ENCODE measurements at places on chromosomes 6 and 20.

- DNase-seq: no peak
These were observed 6.2 kb upstream of the SLC4A11 start for GRCh38 chr20:3245156-3245555.

GRCh38 chr6:138772596-138773176 is 883 bp upstream of the CCDC28A start:
- no peak for DNase-seq

GRCh38 chr6:44327096-44327495 is 13.9 kb upstream of the AARS2 start:
- DNase-seq: no peak

GRCh38 chr6:160730911-160731310 is 28.9 kb downstream of the PLG start:
- DNase-seq: no peak

- no peak for DNase-seq
These were observed 146.0 kb upstream of the PTPRK start for GRCh38 chr6:128666405-128666804.

DNA sequence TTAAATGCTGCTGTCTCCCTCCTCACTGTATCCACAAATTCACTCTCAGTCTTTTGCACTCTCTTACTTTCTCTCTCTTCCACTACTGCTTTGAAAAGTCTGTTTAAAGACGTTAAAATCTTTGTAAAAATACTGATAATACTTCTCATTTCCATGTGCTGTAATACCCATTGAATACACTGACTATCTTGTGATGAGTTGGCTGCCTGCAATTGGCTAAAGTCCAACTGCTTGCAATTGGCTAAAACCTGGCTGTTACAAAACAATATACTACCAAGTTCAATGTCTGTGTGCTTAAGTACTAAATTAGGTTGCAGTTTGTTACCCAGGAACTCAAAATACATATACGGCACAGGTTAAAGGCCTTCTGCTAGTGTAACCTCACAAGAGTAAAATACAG is 264.8 kb downstream of the THBS2 start:
- no peak for DNase-seq

- no peak for DNase-seq
These were observed 167.5 kb upstream of the PMEPA1 start for GRCh38 chr20:57877131-57877824.

GRCh38 chr6:127879685-127880084 is 21.2 kb downstream of the THEMIS start:
- no peak for DNase-seq

- DNase-seq: no peak
These were observed 170.3 kb upstream of the KCNG1 start for GRCh38 chr20:51193066-51193772.

DNA sequence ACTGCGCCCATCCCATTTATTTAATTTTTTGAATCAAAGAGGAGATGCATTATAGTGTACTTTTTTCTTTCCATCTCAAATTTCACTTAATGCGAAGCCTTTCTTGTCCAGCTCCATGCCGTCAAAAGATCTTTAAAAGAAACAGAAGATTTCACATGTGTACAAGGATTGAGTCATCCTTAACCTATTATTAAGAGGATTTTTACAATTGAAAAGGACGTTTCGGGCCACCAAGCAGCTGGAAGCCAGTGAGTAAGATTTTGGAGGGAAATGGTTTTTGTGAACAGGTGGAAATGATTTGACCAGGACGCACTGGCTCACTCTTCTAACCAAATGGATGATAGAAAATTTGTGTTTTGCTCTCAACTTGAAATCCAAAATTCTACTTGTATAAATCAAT is 15.1 kb upstream of the CCDC170 start:
- DNase-seq: no peak

DNA sequence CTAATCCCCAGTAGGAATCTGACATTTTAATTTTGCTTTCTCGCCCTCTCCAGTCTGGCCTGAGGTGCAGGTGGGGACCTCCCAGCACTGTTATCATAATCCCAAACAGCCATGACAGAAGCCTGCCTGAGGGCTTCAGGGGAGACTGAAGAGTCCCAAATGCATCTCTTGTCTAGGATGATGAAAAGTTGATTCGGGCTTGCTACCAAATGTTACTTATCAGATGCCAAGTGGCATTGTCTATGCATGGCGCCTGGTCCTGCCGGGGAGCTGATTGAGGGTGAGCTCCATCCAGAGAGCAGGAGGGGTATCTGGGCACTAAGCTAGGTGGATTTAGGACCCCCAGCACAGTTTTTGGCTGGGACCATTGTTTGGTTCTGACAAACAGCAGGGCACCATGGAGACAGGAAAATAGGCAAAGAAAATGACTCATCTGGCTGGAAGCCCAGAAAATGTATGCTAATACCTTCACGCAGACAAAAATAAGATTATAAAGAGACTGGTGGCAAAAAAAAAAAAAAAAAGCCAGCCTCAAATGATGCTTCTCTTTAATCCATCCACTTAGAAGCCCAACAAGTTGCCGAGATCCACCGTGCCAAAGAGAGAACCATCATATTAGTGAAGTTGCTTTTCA is 513.7 kb upstream of the SULF2 start:
- DNase-seq: no peak

- no peak for DNase-seq
These were observed 228.6 kb downstream of the ADGB start for GRCh38 chr6:146827216-146827928.

- DNase-seq: no peak
These were observed 2.7 kb downstream of the CTSA start for GRCh38 chr20:45893831-45894230.

GRCh38 chr6:46898006-46898405 is 23.7 kb downstream of the ADGRF5 start:
- DNase-seq: no peak

DNA sequence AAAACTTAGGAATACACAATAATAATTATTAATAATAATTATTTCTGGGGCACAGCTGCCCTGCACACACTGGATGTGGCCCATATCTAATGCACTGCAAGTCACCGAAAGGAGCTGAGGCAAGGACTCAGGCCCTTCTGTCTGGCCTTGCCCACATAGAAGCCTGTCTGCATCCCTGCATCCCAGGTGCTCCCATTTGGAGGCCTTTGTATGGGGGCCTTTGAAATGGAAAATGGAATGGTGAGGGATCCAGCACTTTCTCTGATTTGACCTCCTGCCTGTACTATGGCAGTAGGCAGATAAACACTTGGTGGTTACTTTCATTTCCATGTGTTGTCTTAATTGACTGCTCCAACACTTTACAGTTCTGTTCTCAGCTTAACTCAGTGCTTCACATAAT is 75.7 kb upstream of the PTCHD4 start:
- DNase-seq: no peak

- DNase-seq: no peak
These were observed 192.2 kb upstream of the EXOC2 start for GRCh38 chr6:885051-885590.

DNA sequence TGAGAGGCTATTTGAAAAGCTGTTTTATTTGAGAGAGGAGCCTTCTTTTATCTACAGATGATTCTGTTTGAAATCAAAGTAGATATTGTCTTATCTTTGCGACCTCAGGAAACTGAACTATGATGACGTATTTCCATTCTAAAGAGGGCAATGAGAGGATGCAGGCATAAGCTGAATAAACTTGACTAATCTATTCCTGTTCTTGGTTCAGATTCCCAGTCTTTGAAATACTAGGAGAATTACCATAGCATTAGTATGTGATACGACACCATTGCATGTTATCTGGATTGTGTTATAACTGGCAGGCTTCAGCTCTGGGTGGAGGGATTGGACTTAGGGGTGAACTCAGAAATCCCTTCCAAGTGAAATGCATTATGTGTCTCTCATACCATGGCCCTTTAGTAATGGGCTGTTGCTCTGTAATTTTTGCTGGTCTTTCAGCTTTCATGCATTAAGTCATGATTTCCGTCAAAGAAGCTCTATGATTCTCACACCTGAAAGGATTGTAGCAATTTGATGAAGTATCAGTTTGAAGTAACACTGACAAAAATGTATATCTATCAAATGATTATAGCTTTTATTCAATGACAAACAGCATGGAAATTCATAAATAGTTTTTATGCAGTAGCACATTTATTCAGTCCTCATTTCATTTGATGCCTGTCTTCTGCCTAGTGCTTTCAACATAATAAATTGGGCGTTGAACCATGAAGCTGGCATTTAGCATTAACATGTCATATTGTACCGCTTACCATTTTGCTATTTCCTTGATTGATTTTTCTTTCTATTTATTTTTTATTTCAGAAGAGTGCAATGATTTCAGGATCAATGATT is 138.4 kb upstream of the SPACA1 start:
- DNase-seq: no peak

- DNase-seq: no peak
These were observed 5.7 kb upstream of the PXDC1 start for GRCh38 chr6:3757241-3757641.

DNA sequence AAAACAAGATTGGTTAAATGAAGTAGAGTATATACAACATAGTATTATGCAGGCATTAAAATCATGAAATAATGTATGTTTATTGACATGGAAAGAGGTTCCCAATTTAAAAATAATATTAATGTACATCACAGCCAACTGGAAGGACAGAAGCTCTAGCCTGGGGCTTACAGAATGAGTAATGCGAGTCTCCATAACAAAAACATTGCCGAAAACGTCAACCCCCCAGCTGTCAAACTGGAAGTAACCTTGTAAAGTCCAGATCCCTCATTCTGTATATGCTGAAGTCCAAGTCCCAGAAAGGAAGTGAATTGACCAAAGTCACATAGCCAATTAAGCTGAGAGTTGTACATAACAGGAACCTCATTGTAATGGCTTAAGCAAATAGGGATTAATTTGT is 128.7 kb upstream of the ECI2 start:
- no peak for DNase-seq

- DNase-seq: no peak
These were observed 161.8 kb downstream of the MTHFD1L start for GRCh38 chr6:151027295-151027747.

GRCh38 chr20:32472581-32473207 is 112.4 kb downstream of the NOL4L start:
- DNase-seq: no peak

GRCh38 chr6:53703047-53703446 is 37.5 kb upstream of the KLHL31 start:
- no peak for DNase-seq

DNA sequence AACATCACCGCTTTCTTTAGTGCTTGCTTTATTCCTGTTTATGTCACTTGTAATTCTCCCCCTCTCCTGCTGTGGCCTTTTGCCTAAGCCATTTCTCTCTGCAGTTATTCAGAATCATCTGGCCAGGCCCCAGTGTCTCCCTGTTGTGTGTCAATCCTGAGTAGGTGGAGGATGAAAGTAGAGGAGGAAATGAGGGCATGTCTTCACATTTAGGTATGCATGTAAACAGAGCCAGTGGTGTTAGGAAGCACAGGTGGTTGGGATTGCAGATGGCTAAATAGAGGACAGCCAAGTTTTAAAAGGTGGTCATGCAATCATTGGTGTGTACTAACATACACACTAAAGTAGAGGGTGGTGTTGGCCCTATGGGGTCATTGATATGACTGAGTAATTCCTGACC is 5.2 kb downstream of the PRSS35 start:
- DNase-seq: no peak

DNA sequence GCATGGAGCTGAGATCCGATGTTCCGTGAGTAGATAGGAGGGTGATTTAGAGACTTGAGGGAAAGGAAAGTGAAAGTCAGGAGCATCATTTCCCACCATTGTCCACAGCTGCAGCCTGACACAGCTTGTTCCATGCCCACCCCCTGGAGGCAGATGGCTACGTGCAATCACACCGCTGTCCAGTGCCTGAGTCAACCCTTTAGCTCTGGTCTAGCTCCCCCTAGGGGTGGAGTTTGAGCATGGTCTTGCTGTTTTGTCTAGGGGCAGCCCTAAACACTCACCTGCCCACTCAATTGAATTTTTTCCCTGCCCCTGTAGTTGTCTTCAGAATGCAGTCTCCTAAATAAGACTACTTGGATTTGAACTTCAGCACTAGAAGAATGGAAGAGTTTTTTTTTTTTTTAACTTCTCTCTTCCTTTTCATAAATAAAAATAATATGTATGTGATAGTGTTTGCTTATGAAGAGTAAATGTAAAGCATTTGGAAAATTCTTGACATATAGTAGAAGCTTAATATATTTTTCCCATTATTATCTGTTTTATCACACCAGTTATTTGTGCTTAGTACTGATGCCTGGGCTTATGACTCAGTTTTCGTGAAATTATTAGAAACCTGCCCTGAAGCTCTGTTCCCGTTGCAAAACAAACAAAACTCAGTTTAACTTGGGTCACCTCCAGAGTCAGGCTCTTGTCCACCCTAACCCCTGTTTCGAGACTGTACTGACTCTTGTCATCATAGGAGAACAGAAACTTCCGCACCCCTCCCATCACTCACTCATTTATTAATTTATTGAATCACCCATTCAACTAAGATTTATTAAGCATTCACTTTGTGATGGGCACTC is 814.8 kb downstream of the MAFB start:
- no peak for DNase-seq

- peak; percentile 9 for DNase-seq
These were observed 61.6 kb upstream of the MRPS10 start for GRCh38 chr6:42279144-42279781.

- no peak for DNase-seq
These were observed 69.0 kb downstream of the SMLR1 start for GRCh38 chr6:130896249-130896648.

- DNase-seq: no peak
These were observed 102.4 kb upstream of the SUPT3H start for GRCh38 chr6:45479834-45480751.

GRCh38 chr6:37238381-37238780 is 19.2 kb upstream of the TBC1D22B start:
- DNase-seq: no peak

GRCh38 chr20:41300383-41300782 is 17.1 kb downstream of the ZHX3 start:
- DNase-seq: no peak

DNA sequence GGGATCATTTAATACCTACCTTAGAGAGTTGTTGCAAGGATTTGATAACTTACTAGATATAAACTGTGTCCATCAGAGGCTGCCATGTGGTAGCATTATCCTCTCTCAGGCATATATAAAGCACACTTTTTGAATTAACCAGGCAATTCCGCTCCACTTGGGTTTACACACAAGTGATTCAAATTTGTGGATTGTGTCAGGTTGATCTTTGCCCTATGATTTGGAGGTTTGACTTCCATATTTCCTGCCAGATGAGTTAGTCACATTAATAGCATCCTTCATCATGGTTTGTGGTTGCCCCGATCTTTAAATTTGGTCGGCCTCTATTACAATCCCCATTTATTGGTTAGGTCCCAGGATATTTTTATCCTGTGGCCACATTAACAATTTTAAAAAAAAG is 44.8 kb upstream of the CTAGE9 start:
- no peak for DNase-seq

GRCh38 chr20:57598491-57598890 is 21.7 kb downstream of the ZBP1 start:
- DNase-seq: no peak

Data from stimulated activated CD4-positive, alpha-beta T cell treated with anti-CD3 and anti-CD28 coated beads, Interleukin-4, amount 100 ng/mL, for 4 hours (primary cell).